ENCODE measurements at places on chromosomes 16 and 17.

DNA sequence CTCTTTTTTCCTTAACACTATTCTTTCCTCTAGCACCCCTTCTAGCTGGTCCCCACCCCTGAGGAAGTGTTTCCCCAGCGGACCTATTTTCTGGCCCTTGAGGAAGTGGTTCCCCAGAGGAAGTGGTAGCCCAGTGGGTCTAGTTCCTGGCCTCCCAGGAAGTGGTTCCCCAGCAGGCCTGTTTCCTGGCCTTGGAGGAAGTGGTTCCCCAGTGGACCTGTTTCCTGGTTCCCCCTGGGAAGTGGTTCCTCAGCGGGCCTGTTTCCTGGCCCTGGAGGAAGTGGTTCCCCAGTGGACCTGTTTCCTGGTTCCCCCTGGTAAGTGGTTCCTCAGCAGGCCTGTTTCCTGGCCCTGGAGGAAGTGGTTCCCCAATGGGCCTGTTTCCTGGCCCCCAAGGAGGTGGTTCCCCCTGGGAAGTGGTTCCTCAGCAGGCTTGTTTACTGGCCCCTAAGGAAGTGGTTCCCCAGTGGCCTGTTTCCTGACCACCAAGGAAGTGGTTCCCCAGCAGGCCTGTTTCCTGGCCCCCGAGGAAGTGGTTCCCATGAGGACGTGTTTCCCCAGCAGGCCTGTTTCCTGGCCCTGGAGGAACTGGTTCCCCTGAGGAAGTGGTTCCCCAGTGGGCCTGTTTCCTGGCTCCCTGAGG lies 58.3 kb downstream of the NTN1 start:
- DNase-seq: no peak

GRCh38 chr16:79740252-79740651 lies 139.7 kb upstream of the MAF start:
- DNase-seq: no peak

DNA sequence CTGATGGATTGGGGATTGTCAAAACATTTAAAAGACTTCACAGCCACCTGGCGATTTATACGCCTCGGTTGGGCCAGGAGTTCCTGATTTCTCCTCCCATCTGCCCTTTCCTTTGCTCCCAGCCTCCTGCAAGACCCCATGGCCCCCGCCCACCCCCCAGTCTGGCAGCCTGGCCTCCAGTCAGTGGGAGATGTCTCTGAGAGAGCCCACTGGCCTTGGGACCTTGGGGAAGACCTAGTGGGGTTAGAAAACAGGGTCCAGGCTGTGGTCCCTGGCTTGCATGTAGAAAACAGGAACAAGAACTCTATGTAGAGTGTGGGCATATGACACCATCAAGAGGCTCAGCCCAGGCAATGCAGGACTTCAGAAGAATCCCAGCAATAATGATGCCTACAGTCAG lies 209.4 kb upstream of the C16orf82 start:
- DNase-seq: no peak

- no peak for DNase-seq
Measured at GRCh38 chr16:1469693-1470201, 5.1 kb downstream of the CLCN7 start.

DNA sequence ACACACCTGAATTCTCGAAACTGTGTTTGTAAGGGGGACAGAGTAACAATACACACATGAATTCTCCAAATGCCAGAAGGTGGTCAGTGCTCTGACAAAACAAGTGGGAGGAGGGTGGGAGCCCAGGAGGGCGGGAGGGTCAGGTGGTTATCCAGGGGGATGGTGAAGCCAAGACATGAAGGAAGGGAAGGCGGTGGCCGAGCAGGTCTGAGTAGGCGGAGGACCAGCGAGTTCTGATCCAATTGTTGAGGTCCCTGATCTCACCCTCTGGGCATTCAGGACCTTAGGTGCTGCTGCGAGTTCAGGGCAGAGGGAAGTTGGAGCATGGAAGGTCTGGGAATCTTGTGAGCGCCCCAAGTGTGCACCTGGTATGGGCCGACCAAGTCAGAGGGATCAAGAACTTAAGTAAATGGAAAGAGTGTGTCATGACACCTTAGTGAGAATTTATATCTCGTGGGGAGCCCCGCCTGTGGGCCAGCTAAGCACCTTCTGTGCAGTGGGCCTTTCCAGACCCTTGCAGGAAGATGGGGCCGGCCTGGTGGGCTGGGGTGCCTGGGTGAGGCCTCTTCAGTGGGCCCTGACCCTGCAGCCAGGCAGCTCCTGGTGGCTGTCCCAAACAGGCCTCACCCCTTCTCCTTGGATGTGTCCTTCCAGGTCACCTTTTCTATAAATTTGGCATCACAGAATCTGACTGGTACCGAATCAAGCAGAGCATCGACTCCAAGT lies 86.1 kb downstream of the NPIPB11 start:
- DNase-seq: no peak

DNA sequence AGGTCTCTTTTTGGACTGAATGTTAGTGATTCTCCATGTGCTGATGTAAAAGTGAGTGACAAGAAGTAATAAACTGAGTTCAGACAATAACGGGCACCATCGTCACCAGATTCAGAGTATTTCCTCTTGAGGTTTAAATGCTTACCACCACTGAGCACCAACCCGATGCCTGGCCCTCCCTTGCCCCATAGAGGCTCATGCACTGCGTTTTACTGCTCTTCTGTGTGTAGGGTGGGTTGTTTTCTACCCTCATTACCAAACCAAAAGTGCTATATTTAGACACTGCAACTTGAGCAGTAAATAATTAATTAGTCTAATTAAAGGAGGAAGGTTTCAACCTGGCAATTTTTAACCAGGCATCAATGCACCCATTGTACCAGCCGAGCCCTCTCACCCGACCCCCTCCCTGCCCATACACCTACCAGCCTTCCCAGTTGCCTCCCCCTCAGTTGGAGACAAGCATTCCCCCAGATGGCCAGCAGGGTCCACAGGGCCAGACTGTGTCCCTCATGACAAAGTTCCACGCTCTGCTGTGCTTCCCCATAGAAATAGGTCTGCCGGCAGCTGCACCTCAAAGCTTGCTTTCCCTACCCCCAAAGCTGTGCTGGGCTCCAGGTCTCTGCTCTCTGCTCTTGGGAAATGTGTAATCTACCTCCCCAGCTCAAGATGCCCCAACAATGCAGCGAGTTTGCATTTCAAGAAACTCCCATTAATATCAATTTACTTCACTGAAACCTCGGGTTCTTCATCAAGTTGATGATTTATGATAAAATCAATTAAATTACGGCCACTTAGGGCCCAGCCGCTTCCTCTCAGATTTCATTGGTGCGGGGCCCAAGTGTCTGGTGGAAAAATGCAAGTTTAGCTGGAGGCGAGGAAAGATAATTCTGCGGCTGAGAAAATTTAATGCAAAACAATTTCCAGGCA lies 16.0 kb downstream of the HOXB4 start:
- DNase-seq: no peak

Measured in NCI-H2081 (cell line).